ENCODE measurements at places on chromosomes 1 and 21.

DNA sequence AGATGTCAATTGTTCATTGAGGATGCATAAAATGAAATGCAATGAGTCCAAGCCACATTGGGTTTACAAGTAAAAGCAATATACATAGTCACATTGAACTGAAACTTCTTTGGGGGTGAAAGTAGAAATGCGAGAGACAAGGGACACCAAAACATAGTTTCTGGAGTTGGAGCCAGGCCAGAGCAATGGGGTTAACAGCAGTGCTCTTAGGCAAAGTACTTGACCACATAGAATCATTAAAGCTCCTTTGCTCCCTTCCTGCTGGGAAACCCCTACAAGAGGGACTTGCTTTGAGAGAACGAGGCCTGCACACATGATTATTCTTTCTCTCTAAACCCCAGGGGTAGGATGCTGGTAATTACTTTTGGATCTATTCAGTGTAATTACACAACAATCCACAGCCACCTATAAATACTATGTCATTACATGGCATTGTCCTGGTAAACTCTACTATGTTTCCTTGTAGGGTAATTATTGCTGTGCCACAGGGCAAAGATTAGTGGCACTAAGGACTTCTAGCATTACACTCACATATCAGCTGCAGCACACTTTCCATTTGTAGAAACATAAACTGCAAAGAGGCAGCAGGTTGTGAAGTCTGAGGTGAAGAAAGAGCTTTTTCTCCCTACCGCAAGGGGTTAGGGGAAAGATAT lies 421.6 kb upstream of the PBX1 start:
- DNase-seq = no peak

GRCh38 chr21:36039861-36040260 lies 20.5 kb downstream of the SETD4 start:
- no peak for DNase-seq

GRCh38 chr1:159152031-159152430 lies 19.4 kb upstream of the CADM3 start:
- no peak for DNase-seq

DNA sequence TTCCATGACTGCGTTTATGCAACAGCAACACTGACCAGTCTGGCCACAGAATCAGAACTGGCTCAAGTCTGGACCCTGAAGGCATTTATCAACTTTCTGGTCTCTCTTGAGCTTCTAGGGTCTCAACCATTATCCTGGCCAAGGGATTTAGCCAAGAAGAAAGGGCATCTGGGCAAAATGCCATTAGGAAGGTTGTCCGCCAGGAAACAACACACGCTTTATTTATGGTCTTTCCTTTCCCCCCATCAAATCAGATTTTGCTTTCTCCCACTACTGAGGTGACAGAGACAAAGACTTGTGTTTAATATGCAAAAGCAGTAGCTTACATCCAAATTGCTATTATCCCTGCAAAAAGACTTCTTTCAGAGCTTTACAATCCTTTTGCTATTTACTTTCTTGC lies 81.6 kb upstream of the PPP2R5A start:
- DNase-seq = no peak

DNA sequence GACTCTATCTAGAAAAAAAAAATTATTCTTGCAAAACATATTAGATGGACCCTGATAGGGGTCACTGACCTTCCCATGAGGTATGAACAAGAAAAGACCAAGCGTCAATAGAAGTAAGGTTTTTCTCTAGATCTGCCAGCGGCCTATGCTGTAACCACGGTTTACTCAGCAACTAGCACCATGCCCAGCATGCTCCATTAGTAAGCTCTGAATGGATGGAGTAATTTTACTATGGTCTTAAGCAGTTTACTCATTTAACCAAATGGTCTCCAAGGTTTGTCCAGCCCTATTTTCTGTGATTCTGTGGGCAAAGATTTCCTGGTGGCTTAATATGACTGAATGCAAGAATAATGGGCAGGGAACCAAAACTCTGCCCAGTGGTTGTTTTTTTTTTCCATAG lies 113.9 kb downstream of the ADSS2 start:
- no peak for DNase-seq

DNA sequence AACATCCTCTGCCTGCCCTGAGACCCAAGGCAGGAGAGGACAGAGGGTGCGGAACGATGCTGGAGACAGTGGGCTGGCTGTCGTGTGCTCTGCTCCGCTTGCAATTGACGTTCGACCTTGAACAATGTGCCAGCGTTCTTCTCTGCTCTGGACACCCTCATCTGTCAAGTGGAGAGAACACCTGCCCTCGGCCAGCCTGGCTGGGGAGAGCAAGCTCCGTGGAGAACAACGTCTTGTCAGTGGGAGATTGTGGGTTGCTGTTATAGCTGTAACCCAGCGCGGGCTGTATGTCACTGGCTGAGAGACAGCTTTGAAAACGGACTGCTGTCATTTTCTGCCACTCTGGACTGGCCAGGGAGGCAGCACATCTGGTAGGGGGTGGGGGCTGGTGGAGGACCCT lies 14.7 kb downstream of the KIAA1614 start:
- DNase-seq = peak; percentile 44

GRCh38 chr1:54871275-54872035 lies 15.5 kb downstream of the DHCR24 start:
- no peak for DNase-seq
